ENCODE measurements at places on chromosomes 12 and 14.
A peak's percentile ranks its signal among the peaks of the same experiment; 100 is the strongest.

- no peaks in the 10 kb centered on the region for H3K36me3 ChIP-seq
- H3K27me3 ChIP-seq = no peaks in the 10 kb centered on the region
- H3K27ac ChIP-seq = no peak overlapping the region
- peaks cover 2% of the 10 kb centered on the region for H3K4me1 ChIP-seq
- H3K4me3 ChIP-seq = no peak overlapping the region
- DNase-seq = no peak
Observed at GRCh38 chr14:31265701-31266398, 58.3 kb upstream of the HECTD1 start.

DNA sequence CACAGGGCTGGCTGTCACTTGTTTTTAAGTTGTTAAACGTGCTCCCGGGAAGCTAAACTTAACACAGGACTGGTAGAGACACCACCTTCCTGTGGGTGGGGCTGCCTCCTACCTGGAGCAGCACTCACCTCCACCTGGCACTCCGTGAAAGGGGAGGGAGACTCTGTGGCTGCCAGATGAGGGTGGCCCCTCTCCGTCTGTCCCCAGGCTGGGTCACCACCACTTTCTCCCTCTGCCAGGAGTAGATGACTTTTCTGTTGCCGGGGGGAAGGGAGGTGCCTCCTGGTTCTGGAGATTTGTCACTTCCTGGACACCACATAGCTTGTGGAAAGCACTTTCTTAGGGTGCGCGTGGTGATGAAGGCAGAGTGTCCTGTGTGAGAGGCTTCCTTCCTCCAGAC, 81.3 kb downstream of the WDR20 start:
- no peak for DNase-seq
- H3K4me1 ChIP-seq = no peaks in the 10 kb centered on the region
- no peaks in the 10 kb centered on the region for H3K27me3 ChIP-seq
- H3K36me3 ChIP-seq = no peaks in the 10 kb centered on the region
- no peak overlapping the region for H3K27ac ChIP-seq

GRCh38 chr12:20629414-20630156, 65.5 kb upstream of the SLCO1C1 start:
- H3K27me3 ChIP-seq = no peaks in the 10 kb centered on the region
- no peaks in the 10 kb centered on the region for H3K36me3 ChIP-seq
- no peak overlapping the region for H3K27ac ChIP-seq
- no peak overlapping the region for H3K4me3 ChIP-seq
- H3K4me1 ChIP-seq = no peaks in the 10 kb centered on the region

GRCh38 chr12:111699-112493, 45.3 kb downstream of the IQSEC3 start:
- DNase-seq = no peak
- no peak overlapping the region for H3K4me3 ChIP-seq
- H3K4me1 ChIP-seq = no peaks in the 10 kb centered on the region
- H3K27ac ChIP-seq = no peak overlapping the region
- H3K36me3 ChIP-seq = no peaks in the 10 kb centered on the region

DNA sequence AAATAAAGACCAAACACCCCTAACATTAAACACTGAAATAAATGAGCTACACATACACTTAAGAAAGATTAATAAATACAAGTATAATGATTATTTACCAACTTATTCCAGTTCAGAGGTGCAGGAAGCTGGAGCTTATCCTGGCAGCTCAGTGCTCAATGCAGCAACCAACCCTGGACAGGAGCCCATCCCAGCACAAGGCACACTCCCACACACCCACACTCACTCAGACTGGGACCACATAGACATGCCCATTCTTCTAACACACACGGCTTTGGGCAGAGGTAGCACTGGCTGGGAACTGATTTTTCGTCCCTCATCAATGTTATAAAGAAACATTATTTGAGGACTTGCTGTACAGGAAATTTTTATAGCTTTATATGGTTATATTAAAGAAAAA, 797.4 kb downstream of the RPS29 start:
- no peak overlapping the region for H3K27ac ChIP-seq
- no peaks in the 10 kb centered on the region for H3K36me3 ChIP-seq
- no peaks in the 10 kb centered on the region for H3K27me3 ChIP-seq
- H3K4me1 ChIP-seq = no peaks in the 10 kb centered on the region
- no peak overlapping the region for H3K4me3 ChIP-seq
- DNase-seq = no peak

DNA sequence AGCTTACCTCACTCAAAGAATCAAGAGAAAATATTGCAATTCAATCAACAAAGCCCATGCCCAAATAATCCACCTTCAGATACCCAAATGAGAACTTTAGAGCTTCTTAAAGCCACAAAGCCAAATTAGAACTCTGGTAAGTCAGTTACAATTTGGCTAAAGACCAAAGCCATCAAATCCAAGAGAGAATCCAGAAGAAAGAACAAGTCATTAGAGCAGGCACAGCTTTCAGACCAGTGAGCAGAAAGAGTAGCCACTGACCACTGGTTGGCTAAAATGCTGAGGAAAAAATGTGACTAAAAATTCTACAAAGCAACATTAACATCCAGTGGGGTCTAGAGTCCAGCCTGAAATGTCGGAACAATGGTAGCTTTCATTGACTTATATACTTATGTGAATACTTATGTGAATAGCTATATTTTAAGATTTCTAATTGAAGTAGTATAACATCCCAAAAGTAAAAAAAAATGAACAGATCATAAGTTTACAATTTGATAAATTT, 735.2 kb upstream of the TBX3 start:
- H3K4me3 ChIP-seq = no peak overlapping the region
- no peak for DNase-seq
- no peaks in the 10 kb centered on the region for H3K27me3 ChIP-seq
- no peaks in the 10 kb centered on the region for H3K36me3 ChIP-seq

- no peak for DNase-seq
- no peaks in the 10 kb centered on the region for H3K36me3 ChIP-seq
- H3K27me3 ChIP-seq = no peaks in the 10 kb centered on the region
- H3K4me3 ChIP-seq = no peak overlapping the region
- H3K27ac ChIP-seq = no peak overlapping the region
- H3K4me1 ChIP-seq = no peaks in the 10 kb centered on the region
Observed at GRCh38 chr12:131372171-131372475, 338.8 kb upstream of the SFSWAP start.

DNA sequence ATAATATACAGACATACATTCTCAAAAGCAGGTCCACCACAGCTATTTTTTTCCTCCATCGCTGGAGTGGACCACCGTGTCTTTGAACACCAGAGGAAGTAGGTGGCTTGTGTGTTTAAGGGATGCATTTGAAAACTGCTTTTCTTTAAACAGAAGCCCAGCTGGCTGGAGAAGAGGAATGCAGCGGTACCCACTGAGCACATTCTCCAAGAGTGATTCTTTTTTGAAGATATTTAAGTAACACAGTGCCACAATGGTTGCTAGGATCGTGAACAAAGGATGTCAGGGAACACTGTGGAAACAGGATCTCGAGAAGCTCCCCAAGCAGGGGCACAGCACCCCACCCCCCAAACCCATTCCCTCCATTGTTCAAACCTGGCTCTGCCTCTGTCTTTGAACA, 286.6 kb upstream of the PWP1 start:
- H3K36me3 ChIP-seq = no peaks in the 10 kb centered on the region
- no peak overlapping the region for H3K27ac ChIP-seq
- DNase-seq = no peak
- H3K27me3 ChIP-seq = no peaks in the 10 kb centered on the region
- no peak overlapping the region for H3K4me3 ChIP-seq

DNA sequence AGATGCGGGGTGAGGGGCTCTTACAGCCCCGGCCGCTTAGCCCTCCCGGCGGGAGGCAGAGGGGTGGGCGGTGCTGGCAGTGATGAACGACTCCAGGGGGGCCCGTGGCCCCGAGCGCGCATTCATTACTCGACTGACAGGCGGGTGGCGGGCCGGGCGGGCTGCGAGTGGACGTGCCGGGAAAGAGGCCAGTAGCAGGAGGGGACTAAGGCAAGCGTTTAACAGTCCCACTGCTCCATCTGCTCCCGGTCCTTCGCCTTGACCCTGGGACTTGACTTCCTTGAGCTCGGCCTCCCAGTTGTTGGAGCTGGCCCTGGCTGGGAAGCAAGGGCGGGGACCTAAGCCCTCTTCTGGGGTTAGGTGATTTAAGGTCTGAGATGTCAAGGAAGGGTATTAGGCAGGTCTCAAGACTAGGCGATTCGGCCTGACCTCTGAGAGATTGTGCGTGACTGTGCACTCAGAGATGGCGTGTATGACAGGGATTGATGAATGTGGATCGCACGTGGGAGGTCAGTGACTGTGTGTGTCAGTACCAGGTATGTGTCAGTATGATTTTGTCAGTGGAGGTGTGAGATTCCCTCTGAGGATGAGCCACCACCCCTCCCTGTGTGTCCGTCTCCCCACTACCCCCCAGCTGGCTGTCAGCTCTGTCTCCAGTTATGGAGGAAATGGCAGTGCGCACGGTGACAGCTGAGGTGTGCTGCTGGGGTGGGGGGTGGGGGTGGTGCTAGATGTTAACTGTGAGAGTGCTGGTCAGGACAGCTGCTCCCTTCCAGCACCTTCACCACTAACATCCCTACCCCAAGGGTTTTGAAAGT, 3.6 kb upstream of the DNAJC22 start:
- no peak overlapping the region for H3K27ac ChIP-seq
- no peak for DNase-seq
- peak overlapping the region; percentile 46 for H3K4me3 ChIP-seq
- peaks cover 42% of the 10 kb centered on the region for H3K27me3 ChIP-seq
- H3K4me1 ChIP-seq = peaks cover 59% of the 10 kb centered on the region
- no peaks in the 10 kb centered on the region for H3K36me3 ChIP-seq

DNA sequence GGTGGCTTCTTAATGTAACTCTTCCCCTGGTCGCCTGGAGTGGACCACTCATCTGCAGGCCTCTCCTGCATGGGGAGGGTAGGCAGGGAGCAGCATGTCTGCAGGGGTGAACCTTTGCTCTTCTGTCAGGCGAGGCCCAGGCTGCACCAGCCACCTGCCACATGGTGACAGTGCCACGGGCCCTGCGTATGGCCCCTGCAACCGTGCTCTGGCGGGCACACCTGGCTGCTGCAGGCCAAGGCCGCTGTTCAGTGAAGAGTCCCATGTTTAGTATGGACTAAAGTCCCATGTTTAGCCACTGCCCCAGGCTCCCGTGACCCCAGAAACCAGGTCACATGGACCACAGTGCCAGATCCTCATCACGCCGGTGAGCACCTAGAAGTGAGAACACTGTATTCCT, 187.0 kb downstream of the ADGRD1 start:
- no peak overlapping the region for H3K4me3 ChIP-seq
- H3K36me3 ChIP-seq = no peaks in the 10 kb centered on the region
- no peak overlapping the region for H3K27ac ChIP-seq
- DNase-seq = no peak
- H3K27me3 ChIP-seq = no peaks in the 10 kb centered on the region
- no peaks in the 10 kb centered on the region for H3K4me1 ChIP-seq

- no peak for DNase-seq
- H3K4me3 ChIP-seq = no peak overlapping the region
- no peaks in the 10 kb centered on the region for H3K36me3 ChIP-seq
- no peak overlapping the region for H3K27ac ChIP-seq
Observed at GRCh38 chr14:104144911-104145825, 6.8 kb downstream of the KIF26A start.

DNA sequence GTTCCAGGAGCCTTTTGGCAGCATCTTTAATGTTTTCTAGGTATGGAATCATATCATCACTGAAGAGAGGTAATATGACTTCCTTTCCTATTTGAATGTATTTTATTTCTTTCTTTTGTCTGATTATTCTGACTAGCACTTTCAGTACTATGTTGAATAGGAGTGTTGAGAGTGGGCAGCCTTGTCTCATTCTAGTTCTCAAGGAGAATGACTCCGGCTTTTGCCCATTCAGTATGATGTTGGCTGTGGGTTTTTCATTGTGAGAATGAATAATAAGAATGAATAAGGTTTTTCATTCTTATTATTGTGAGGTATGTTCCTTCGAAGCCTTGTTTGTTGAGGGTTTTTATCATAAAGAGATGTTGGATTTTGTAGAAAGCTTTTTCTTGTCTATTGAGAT, 98.9 kb downstream of the GPHN start:
- no peak overlapping the region for H3K27ac ChIP-seq
- no peak for DNase-seq
- H3K4me3 ChIP-seq = no peak overlapping the region
- H3K36me3 ChIP-seq = no peaks in the 10 kb centered on the region

DNA sequence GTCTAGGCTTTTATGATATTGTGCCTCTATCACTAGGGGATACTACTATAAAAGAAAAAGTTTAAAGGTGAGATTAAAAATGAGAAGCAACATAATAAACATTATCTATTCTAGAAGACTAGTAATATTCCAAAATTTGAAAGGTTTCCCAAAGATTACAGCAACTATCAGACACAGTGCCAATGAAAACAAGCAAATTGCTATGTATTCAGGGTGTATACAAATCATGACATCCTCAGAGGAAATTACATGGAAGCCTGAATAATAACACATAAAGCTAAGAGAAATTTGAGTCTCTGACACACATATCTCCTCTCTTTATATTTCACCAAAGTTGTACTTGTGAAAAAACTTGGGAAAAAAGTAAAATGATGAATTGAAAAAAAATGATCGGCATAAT, 327.0 kb downstream of the SEC23A start:
- no peaks in the 10 kb centered on the region for H3K36me3 ChIP-seq
- no peak overlapping the region for H3K27ac ChIP-seq
- no peak overlapping the region for H3K4me3 ChIP-seq
- no peak for DNase-seq

DNA sequence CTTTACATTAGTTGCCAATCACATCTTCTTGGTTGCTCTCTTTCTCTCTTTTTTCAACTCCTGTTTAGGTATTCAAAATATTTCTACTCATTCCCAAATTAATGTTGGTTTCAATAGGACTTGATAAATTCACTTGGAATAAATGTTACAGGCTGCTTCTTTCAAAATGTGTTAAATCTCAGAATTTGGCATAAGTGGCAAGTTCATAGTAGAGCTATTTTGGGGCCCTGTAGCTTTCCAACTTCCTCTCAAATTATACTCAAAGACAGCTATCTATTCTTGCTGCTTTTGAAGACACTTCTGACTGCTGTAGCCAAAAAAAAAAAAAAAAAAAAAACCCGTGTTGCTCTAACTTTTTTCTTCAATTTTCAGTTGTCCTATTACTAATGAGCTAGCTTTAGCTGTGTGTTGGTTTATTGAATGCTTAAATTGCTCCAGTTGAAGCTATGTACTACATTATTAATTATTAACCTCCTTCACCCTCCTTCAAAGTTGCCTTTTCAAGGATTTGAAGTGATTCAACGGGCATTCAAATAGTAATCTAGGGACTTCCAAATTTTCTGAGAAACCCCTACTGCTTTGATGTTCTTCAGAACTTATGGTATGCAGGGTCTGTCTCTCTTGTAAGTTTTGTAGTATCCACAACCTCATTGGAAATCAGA, 554.6 kb upstream of the FLRT2 start:
- H3K36me3 ChIP-seq = no peaks in the 10 kb centered on the region
- H3K27me3 ChIP-seq = no peaks in the 10 kb centered on the region
- no peak for DNase-seq
- no peak overlapping the region for H3K4me3 ChIP-seq

All from effector memory CD4-positive, alpha-beta T cell (primary cell).